ENCODE measurements at places on chromosomes 1 and 21.

- DNase-seq: no peak
Observed at GRCh38 chr1:109598655-109599054, 20.8 kb downstream of the GNAT2 start.

- DNase-seq: no peak
Observed at GRCh38 chr1:116559304-116559761, 11.5 kb downstream of the CD58 start.

- no peak for DNase-seq
Observed at GRCh38 chr1:39896909-39897685, 4.6 kb downstream of the MYCL start.

- DNase-seq: no peak
Observed at GRCh38 chr1:81867235-81867634, 66.5 kb downstream of the ADGRL2 start.

GRCh38 chr1:179300112-179300511, 6.5 kb downstream of the SOAT1 start:
- DNase-seq: no peak

DNA sequence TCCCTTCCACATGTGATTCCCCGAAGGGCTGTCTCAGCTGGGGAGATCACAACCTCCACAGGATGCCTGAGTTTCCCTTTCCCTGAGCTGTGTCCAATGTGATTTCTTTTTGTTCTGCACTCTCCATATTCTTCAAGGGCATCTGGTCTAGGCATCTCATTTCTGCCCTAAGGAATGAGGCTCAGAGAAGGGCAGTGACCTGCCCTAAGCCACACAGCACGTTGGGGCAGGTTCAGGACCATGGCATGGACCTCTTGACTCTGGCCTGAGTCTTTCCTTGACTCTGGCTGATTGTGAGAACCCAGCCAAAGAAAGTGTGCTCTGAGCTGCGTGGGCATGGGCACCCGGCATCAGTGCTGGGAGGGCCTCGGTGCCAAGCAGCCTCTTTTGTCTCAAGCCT, 590.3 kb downstream of the PTPRU start:
- no peak for DNase-seq

GRCh38 chr1:32626176-32626575, 24.2 kb downstream of the ZBTB8OS start:
- DNase-seq: no peak

Data from HS-5 (cell line).